Hindlimb muscle (tissue), 1 donor: ENCODE measurements at places on chromosomes 5 and 9.
A peak's percentile ranks its signal among the peaks of the same experiment; 100 is the strongest.

DNA sequence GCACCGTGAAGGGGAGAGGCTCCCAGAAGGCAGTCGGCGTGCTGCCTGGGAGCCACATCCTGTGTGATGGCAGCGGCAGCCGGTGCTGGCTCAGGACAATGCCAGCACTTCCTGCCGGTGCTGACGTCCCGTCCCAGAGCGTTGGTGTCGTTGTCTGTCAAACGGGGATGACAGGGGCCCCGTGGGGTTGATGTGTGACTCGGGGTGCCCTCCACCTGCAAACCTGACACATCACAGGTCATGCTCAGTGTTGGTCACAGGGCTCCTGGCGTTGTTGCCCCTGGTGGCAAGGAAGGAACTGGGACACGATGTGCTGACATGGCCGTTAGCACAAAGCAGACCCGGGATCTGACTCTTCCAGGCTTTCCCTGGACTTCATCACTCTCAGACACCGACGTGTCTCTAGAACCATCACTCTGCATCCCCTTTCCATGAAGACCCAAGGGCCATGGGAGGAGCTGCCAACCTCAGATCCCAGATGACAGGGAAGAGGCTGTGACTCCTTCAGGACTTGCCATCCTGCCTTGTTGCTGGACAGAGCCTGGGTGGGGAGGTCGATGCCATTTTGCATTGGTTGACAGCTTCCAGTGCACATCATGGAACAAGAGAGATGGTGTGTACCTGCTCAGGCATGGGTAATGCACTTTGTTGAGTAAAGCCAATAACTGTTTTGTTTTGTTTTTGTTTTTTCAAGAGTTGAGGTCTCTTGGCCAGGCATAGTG is 21.5 kb downstream of the PLPP7 start:
- no peak for DNase-seq

- no peak for DNase-seq
Observed at GRCh38 chr9:72262063-72262462, 102.9 kb downstream of the ZFAND5 start.

GRCh38 chr5:9192266-9192665 is 353.6 kb downstream of the SEMA5A start:
- DNase-seq = no peak

DNA sequence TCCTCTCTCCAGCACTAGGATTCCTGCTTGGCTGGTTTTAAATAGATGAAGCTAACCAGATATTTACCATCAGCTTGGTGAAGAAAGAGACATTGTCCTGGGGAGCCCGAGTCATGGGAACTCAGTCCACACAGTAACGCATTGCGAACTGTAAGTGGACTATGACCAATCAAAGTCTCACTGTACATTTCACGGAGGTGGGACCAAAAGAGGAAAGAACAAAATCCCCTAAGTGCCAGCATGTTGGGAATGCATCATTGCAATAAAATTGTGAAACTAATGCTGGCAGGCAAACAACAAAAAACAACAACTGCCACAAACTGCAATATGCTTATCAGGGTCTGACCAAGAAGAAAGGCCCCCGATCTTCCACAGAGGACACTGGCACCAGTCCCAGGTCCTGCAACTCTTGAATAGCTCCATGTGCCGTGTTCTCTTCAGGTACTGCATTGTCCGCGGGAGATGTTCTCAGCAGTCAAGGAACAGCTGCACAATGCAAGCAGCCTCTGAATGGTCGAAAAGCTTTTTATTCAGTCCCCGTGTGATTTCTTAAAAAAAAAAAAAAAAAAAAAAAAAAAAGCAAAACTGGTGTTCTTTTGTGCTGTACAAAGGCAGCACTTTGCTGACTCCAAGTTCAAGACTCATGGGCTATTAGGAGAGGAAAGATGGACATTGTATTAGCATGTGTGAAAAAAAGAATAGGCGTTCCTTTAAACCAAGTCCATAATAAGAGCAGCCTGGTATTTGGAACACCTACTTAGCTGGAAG is 38.1 kb downstream of the SEMA6A start:
- no peak for DNase-seq

DNA sequence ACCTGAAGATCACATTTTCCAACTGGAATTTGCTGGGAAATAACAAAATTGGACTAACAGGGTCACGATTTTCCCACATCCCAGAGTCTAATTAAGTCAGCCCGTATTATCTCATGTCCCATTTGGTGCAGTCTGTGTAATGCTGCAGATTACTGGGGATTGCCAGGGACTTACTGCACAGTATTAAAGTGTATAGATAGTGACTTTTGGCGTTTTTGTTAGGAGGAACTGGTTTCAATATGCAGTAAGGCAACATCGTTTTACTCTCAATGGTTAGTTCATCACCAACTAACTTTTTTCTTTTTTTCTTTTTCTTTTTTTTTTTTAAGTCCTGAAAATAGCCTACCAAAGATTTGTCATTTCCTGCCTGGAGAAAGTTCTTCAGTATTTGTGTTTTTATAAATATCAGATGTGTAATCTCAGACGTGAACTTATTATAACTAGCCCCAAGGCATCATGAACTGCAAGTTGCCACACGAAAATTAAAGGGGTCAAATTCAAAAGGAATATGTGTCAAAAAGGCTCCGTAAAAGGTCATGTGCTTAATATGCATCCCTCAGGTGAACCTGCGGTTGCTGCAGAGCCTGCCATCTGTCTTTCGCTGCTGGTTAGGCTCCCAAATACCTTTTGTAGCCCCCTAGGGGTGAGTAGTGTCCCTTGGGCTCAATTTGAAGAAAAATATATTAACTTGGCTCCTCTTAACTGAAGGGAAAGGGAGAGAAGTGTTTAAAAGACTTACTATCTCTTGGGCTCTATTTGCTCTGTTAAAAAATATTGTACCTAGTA is 176.7 kb upstream of the ADAMTSL1 start:
- DNase-seq = peak; percentile 29

- no peak for DNase-seq
Observed at GRCh38 chr5:61734001-61734400, 401.9 kb downstream of the ZSWIM6 start.

GRCh38 chr5:34410411-34411139 is 245.6 kb upstream of the RAI14 start:
- no peak for DNase-seq
